ENCODE measurements at places on chromosomes 6 and 20.

GRCh38 chr6:52820198-52820597, 16.6 kb upstream of the GSTA1 start:
- no peak for DNase-seq

DNA sequence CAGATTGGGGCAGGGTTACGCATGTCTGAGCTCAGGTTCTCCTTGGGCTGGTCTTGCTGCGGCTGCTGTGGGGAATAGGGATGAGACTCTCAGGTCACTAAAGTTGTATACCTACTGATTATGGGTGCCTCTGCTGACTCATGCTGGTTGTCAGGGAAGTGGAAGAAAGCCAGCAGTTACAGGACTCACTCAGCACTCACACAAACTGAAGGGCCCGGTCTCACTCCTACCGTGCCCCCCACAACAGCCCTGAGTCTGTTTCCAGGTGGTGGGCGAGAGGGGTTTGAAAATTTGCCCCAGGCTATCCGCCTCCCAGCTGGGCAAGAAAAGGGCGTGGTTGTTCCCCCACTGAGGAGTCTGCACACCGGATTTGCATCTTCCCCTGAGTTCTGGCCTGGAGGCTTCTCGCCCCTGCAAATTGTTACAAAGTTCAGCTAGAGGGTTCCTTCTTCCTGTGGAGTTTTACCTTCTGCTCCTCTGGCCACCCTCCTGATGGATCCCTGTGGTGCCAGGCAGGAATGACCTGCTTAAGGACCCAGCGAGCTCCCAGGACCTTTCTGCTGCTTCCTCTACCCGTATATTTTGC, 659.2 kb downstream of the HDGFL1 start:
- DNase-seq: no peak

- DNase-seq: no peak
These were observed 89.8 kb upstream of the MAP3K7 start for GRCh38 chr6:90676516-90677300.

GRCh38 chr20:34302312-34302722, 838 bp downstream of the AHCY start:
- no peak for DNase-seq

DNA sequence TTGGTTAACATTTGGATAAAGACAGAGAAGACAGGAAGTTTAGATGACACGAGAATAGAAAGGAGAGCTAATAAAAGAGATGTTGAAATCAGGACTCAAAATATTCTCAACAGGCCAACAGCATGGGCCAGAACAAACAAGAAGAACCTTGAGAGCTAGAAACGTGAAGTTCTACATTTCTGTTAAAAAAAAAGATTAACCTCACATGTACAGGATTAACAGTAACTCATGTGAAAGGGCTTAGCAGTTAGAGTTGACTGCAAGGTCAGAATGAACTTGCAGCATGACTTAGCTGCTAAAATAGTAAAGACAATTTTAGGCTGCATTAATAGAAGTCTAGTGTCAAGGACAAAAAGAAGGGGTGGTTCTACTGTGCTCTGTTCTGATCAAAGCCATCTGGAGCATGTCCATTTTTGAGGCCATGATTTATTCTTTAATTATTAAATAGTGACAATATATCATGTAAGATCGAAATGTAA, 331.1 kb upstream of the HSF2 start:
- no peak for DNase-seq

GRCh38 chr6:63213325-63213724, 2.1 kb downstream of the FKBP1C start:
- no peak for DNase-seq

- no peak for DNase-seq
These were observed 48.7 kb upstream of the RSPO3 start for GRCh38 chr6:127069659-127070279.

DNA sequence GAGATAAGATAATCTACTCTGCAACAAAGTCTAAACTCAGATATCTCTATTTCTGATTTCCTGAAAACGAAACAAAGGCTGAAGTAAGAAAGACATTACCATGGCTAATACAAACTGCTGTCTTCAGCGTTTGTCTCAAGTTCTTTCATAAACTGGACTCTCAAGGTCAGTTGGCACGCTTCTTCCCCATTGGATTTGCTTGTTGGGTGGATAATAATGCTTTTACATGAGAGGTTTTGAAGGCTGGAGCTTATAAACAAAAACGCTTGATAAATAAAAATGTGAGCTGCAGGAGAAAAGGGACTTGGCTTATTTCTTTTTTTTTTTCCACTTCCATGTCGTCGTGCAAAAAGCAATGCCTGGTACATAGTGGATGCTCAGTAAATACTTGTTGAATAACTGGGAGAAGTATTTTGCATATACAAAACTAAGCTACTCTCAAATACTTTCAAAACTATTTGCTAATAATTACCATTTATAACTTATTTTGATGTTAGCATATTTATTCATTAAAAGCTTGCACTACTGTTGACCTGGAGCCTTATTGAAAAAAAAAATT, 65.7 kb upstream of the EEF1A1 start:
- no peak for DNase-seq

- no peak for DNase-seq
These were observed 130.6 kb downstream of the TENT5A start for GRCh38 chr6:81621816-81622395.

- no peak for DNase-seq
These were observed 495.4 kb upstream of the SOX4 start for GRCh38 chr6:21098134-21098533.
